Activated T-cell treated with anti-CD3 and anti-CD28 coated beads for 1 hour (primary cell): ENCODE measurements at places on chromosomes 11 and 22.

GRCh38 chr11:28338371-28338770, 230.2 kb downstream of the METTL15 start:
- no peak for DNase-seq

- no peak for DNase-seq
These were observed 50.5 kb upstream of the WNT7B start for GRCh38 chr22:46027211-46028105.

- DNase-seq: no peak
These were observed 24.1 kb downstream of the RNF214 start for GRCh38 chr11:117256573-117256972.

DNA sequence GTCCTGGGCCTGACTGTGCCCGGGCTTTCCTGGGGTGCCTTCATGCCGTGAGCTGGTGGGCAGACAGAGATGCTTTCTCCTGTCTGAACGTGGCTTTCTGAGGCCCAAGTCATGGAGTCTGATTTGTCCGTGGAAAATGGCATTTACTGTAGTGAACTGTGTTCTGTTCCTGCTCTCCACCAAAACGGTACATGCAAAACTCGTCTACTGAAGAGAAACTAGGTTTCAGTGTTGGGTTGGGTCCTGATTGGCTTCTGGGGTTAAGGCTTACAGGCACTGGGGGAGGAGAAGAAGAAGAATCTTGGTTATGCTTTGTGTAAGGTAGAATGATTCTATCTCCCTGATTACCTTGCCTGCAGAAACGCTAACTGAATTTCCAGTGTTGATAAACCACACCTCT, 541.7 kb downstream of the NTM start:
- no peak for DNase-seq

DNA sequence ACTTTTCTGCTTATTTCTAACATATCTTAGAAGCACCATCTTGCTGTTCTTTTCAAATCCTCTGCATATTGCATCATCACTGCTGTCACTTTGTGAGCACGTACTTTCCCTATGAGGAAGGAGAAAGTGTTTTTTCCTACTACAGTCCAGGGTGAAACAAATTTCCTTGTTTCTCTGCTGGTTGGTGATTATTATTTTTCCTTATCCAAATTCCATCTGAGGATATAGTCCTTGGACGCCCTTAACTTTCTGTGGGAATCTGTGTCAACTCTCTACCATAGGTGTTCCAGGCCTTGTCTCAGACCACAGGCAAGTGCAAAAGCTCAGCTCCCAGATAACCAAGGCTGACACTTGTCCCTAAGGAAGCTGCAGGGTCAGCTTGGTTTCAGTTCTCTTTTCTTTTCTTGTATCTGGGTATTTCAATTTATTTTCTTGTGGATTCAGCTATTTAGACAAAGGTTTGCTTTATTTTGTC, 29.4 kb upstream of the LYVE1 start:
- DNase-seq: no peak

DNA sequence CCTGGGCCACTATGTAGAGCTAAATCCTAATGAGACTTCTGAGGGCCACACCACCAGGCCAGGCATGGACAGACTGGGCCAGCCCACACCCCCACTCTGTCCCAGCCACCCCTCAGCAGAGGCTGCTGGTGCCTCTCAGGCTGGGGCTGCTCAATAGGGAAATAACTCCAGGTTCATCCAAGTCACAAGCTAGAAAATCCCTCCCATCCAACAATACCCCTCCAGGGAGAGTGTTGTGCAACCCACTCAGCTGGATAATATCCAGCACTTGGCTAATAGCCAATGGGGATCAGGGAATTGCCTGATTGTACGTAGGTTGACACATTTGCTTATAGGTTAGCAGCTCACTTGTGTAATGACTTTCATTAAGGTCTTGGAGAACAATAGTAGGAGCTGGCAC, 64.1 kb upstream of the WNT11 start:
- DNase-seq: no peak

DNA sequence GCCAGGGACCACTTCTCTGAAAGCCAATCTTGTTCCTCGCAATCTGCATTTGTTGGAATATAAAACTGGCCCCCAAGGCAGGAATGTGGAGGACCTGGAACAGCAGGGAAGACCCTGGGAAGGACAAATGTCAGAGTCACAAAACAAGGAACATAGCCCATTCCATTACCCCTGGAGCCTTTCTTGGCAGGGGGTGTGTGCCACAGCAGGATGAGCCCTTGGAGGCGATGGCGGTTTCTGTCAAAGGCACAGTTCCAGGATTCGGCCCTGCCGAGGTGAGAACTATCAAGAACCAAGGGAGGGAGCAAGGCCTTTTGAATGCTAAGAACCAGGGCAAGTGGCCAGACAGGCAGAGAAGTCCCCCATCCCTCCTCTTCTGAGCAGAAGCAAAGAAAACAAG, 204.3 kb downstream of the TRIM29 start:
- no peak for DNase-seq

GRCh38 chr11:124899383-124900145, 1.9 kb upstream of the ROBO4 start:
- no peak for DNase-seq

DNA sequence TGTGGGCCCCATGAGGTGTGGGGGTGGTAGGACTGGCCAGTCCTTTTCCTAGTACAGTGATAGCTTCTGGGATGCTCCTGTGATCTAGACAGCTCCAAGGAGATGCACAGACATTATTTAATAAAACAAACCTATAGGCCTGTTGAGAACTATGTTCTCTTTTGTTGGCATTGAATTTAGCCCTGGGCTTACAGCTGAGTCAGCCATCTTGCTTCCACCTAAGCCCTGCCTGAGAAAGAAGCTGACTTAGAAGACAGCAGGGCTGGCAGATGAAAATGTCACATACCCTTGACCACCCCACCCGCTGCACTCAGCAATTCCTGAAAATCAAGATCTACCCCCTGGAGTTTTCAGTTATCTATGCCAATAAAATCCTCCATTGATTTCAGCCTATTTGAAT, 353.2 kb downstream of the CADM1 start:
- no peak for DNase-seq

DNA sequence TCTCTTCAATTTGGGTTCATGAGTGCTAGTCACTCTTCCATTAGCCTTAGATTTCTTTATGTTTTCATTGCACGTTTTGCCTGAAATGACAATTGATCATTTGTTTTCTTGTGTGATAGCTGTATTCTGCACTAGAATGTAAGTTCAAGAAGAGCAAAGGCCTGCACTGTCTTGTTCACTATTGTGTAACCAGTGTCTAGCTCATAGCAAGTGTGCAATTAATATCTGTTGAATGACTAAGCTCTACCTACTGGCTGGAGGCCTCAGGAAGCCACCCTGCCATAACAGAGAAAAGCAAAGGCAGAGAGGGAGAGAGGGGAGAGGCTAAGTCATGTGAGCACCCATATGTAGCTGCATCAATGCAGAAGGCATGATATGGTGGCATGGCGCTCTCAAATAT, 292.8 kb upstream of the SYN3 start:
- DNase-seq: no peak

DNA sequence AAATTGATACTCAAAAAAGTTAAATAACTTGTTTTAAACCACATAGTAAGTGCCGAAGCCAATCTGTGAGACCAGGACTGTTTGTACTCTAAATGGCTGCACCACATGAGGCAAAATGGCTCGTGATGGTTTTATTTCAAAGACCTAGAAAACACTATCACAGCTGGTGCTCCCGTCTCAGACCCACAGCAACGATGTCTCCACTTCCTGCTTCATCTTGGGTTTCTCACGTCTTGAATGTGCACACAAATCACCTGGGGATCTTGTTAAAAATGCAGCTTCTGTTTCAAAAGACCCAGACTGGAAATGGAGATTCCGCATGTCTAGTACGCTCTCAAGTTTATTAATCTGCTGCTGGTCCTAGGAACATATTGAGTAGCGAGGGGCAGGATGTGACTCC, 1.2 kb downstream of the CD3E start:
- peak; percentile 27 for DNase-seq

- no peak for DNase-seq
These were observed 145.0 kb upstream of the GRK3 start for GRCh38 chr22:25419247-25420113.

DNA sequence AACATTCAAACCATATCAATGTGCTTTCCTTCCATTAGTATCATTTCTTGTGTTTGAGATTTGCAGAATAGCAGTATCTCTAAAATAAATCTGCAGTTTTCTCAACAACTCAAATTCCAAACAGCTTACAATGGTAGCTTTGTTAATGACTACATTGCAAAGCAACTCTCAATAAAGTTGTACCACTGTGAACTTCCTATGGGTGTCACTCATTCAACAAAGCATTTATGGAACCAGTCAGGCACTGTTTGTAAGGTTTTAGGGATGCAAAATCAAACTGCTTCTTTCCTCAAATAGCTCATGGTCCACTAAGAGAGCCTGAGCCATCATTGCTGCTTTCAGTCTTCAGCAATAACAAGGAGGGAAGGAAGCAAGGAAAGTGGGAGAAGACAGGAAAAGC, 91.0 kb downstream of the CCDC83 start:
- DNase-seq: no peak

DNA sequence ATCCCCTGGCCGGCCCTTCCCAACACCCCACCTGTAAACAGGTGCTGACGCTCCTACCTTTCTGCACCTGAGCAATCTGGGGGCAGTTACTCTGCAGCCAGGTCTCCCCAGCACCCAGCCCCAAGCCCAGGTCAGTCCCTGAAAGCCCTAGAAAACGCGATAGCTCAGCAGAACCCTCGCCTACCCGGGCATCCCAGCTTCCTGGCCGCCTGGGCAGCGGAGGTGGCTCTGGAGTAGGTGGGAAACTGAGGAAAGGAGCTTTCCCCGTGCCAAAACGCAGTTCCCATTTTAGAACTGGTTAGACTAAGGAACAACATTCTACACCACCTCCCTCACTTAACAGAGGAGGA, 445 bp downstream of the SYTL2 start:
- DNase-seq: no peak

DNA sequence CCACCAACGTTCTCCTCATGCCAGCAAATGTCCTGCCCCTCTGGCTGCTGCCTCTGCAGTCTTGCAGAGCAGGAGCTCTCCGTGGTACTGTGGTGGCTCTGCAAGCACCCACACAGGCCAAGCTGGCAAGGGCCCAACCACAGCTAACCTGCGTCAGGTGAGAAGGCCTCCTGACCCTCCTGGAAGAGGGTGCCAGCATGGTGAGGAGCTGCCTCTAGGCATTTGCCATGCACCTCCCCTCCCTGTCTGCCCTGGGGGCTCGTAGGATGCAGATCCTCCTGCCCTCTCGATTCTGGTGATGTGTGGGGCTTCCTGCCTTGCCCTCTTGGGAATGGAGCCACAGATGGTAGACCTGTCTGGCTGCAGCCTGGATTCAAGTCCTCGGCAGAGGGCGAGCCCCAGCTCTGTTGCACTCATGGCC, 1408.8 kb downstream of the TBC1D22A start:
- no peak for DNase-seq

- DNase-seq: no peak
These were observed 3.6 kb downstream of the MTMR3 start for GRCh38 chr22:29886596-29886995.

DNA sequence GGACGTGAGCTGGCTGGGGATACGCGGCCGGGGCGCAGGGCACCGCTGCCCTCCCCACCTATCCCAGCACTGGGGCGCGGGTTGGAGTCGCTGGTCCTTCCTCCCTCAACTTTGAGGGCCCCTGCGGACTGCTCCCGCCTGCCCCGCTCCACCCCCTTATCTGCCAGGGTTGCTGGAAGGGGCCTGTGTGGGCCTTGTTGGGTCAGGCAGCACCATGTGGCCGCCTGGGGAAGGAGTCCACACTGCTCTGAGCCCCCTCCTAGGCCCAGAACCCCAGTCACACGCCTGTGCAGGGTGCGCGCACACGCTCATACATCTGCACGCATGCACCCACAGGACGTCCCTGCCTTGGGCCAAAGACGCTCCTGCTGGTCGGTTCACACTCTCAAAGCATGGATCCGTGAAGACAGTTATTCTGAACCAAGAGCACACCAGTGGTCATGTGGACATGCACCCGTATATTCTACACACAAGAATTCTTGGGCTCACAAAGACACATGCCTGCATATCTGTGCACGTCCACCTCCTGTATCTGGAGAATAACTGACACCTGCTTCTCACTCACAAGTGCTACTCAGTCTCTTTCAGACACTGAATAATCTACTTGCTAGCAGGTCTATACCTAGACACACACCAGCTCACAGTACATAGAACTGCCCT, 710 bp downstream of the TUB start:
- DNase-seq: no peak
